ENCODE measurements at places on chromosomes 6 and 20.

DNA sequence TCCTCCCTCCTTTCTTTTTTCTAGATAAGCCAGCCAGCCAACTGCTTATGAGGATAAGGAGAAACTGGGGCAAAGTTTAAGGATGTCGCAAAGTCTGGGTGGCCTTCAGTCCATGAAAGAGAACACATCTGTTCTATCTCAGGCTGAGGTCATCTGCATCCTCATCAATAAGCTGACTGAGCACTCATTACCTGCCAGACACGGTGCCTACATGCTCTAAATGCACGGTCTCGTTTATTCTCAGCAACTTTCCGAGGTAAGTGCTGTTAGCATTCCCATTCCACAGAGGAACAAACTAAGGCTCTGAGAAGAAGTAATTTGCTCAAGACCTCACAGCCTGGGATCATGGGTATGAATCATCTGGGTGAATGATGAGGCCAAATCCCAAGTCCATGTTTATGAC is 133.1 kb downstream of the BCAS1 start:
- DNase-seq = no peak

DNA sequence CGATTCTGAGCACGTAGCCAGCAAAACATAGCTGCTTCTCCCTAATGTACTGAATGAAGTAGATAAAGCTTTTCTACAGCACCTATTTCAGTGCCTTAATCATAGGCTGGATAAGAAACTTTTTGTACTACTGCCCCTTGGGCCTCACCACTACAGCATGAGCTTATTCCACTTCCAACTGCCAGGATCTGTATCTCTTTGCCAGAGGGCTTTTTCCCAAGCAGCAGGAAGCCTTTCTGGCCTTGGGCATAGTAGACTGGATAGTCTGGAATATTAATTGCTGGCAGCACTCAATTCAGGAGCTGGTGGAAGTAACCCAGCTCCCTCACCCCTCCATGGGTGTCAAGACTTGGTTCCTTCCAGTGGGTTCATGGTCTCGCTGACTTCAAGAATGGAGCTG is 43.6 kb downstream of the ANKEF1 start:
- DNase-seq = no peak

GRCh38 chr20:31508517-31509244 is 5.6 kb upstream of the HM13 start:
- no peak for DNase-seq

DNA sequence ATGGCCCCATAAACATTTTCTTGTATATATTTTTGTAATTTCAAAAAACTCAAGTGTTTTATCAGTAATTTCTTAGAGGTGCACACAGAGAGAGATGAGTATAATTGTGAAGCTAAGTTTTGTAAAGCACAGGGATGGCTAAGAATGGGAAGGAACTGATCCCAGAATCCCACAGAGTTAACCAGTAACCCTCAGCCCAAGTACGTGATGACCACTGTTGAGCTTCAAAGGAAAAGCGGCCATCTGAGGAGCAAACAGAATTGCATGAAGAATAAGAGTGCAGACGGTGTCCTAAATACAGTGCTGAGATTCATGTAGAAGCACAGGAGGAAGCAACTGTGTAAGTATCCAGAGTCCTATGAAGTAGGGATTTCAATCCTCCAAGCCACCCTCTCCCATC is 28.1 kb upstream of the HLA-C start:
- DNase-seq = no peak

- DNase-seq = no peak
These were observed 589.1 kb downstream of the EYS start for GRCh38 chr6:65117817-65118409.

Measured in PC-9 (cell line).